Activated CD4-positive, alpha-beta memory T cell treated with anti-CD3 and anti-CD28 coated beads, Interleukin-2, amount 10 ng/mL, durations not matched to agents 7 days and 5 days (primary cell): ENCODE measurements at places on chromosomes 5 and 9.

DNA sequence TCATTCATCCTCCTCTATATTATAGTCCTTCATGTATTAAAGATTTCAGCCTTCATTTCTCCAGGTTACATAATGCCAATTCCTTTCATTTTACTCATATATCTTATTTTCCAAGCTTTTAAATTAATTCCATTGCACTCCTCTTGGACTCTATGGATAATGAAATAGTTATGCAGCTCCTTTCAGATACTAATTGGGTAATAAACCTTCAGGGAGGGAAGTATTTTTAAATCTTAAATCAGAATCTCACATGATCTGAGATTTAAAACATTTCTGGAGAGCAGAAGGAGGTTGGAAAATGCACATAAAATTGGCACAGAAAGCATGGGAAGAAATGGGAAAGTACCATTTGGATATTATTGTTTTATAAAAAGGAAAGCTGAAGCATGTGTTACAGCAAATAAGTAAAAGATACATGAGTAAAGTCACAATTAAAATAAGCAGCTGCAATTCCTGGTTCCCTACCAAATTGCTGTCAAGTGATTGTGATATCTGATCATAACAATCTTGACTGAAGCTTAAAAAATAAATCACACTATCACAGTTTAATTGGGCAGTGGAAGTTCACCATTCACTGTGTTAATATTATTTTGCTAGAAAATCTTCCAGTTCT, 257.9 kb upstream of the NREP start:
- DNase-seq, result no peak

DNA sequence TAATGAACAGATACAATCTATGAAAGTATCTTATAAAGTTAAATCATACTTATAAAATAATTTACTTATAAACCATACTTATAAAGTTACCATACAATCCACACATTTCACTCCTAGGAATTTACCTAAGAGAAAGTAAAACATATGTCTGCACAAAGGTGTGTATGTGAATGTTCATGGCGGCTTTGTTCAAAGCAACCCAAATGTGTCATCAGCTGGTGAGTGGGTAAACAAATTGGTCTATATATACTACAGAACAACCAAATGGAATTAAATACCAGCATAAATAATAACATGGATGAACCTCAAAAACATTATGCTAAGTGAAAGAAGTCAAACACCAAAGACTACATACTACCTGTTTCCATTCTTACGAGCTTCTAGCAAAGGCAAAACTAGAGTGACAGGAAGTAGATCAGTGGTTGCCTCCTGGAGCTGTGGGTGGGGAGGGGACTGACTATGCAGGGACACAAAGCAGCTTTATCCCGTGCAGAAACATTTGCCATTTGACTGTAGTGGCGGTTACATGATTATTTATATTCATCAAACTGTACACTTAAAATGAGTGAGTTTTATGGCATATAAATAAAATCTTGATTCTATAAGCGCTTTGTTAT, 10.6 kb downstream of the TRAF1 start:
- DNase-seq, result peak; percentile 62

- DNase-seq, result no peak
Measured at GRCh38 chr9:85056203-85056572, 386.7 kb downstream of the NTRK2 start.

- no peak for DNase-seq
Measured at GRCh38 chr9:115002371-115003120, 72.2 kb upstream of the TNFSF8 start.

GRCh38 chr5:123549256-123549904, 37.4 kb downstream of the CSNK1G3 start:
- peak; percentile 69 for DNase-seq

DNA sequence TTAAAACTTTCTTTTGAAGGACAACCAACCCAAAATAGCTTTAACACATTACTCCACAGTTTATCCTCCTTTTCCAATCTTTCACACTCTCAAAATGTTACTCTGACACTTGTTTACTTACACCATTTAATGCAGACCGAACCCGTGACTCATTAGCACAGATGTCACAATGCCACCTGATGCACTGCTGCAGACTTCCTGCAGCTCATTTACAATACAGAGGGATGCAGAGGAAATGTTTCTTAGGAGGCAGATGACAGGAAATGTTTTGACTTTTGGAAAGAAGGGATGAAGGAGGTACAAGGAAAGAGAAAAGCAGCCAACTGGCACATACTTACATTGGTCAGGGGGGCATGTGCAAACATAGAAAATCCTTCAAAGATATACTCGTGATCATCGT, 39.0 kb downstream of the DROSHA start:
- no peak for DNase-seq

- no peak for DNase-seq
Measured at GRCh38 chr9:2255128-2255527, 240.0 kb downstream of the SMARCA2 start.

GRCh38 chr5:37724395-37725125, 115.3 kb downstream of the GDNF start:
- no peak for DNase-seq

DNA sequence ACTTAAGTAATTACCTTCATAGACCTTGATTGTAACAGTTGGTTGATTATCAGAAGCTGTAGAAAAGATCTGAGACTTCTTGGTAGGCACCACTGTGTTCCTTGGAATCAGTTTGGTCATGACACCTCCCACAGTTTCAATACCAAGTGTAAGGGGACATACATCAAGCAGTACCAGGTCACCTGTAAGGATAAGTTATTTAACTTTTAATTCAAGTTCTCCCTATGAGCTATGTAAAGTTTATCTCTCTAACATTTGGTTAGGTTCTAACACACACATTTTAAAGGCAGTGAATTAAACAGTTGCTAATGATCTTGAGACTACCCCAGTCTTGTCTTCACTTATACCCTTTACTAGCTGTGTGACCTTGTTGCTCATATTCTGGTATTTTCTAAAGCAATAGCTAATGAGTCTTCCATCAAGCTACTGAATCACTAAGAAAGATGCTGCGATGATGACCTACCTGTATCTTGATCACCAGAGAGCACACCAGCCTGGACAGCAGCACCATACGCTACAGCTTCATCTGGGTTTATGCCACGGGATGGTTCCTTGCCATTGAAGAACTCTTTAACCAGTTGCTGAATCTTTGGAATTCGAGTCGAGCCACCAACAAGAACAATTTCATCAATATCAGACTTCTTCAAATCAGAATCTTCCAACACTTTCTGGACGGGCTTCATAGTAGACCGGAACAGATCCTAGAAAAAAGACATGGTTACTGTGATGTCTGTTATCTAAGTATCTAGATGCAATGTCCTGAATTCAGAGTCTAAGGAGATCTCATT, 2.8 kb downstream of the HSPA5 start:
- DNase-seq, result no peak

GRCh38 chr9:101791938-101792337, 53.5 kb upstream of the GRIN3A start:
- no peak for DNase-seq
